ENCODE measurements at places on chromosomes 1 and 21.
A peak's percentile ranks its signal among the peaks of the same experiment; 100 is the strongest.

GRCh38 chr21:38433471-38433870, 64.8 kb downstream of the ERG start:
- no peak for DNase-seq

DNA sequence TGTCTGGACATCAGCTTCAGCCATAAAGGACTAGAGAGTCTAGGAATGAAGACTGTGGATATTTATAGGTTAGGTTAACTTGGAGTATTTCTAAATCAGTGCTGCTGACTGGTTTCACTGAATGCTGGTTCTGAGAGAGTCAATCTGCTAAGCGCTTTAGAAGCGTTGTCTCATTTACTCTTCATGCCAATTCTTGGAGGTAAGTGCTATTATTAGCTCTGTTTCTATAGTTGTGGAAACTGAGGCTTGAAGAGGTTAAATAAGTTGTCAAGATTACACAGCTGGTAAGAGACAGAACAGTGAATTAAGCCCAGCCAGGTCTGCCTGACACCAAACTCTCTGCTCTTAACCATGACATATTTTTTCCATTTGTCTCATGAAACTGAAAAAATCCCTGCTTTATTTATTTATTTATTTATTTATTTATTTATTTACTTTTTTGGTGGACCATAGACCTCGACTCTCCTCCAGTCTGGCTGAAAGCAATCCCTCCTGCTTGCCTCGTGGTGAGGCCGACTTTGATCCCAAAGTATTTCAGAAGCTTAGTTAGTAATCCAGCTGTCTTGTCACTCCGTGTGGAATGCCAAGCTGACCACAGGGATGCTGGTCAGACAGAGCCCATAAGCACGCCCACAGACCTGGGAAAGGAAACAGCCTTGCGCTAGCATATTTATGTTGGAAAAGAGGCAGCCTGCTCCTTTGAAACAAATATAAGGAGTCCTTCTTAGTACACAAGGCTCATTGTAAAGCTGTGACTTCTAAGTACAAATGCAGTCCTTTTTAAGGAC, 16.9 kb downstream of the NTMT2 start:
- peak; percentile 44 for DNase-seq

DNA sequence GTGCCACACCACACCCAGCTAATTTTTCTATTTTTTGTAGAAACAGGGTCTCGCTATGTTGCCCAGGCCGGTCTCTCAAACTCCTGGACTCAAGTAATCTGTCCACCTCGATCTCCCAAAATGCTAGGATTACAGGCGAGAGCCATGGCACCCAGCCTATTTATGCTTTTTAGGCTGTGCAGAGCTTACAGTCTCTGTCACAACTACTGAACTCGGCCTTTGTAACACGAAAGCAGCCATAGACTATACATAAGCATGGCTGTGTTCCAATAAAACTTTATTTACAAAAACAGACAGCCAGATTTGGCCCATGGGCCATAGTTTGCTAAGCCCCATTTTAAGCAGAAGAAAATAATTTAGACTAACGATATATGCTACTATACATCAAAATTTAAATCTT, 54.4 kb downstream of the NID1 start:
- no peak for DNase-seq

DNA sequence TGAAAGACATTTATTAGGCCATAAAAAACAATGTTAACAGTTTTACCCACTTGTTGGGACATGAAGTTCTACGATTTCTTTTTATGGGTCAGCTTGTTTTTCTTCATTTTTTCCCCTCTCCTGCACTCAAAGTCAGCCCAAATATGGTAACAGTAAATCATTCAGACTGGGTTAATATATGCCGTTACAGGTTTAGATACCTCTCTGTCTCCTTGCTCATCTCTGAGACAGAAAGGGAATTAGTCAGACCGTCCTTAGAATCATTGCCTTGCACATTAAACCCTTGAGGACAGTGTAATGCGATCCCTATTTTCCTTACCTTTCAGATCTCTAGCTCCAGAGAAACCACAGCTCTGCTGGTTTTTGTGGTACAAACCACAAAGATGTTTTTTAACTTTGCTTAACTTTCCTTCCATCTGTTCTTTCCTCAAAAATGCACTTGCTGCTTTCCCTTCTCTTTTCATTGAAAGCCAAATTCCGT, 613.3 kb downstream of the PLPP3 start:
- no peak for DNase-seq

DNA sequence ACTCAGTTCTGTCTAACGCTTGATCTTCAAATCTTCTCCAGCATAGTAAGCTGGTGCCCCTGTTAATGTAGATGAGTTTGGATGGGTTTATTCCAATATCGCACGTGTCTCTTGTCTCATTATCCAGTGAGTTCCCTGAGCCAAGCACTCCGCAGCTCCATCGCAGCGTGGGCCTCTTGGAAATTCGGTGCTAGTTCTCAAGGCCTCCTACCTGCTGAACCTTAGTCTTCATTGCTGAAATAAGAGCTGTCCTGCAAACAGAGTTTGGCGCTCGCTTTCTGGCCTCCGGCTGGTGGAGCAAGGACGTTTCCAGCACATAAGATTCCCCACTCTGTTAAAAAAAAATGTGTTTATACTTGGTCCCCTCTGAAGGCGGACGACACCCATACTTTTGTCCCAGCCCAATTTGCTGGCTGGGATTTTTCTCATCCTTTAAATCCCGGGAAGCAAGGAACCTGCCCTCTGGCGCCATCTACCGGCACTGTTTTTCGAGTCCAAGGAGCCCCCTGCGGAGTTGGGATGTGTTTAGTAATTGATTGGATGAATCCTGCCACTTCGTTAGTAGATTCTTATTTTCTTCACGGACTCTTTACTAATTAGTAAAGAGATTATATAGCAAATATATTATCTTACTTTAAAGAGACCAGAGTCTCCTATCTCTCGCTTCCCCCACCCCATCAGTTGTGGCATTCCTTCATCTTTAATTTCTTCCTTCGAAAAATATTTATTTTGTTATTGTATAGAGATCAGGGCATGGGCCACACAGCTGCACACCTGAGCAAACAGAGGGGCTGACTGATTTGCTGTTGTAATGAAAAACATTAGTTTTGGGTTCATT, 14.7 kb downstream of the JUN start:
- DNase-seq = no peak

- DNase-seq = no peak
Observed at GRCh38 chr1:208243527-208243966, 637 bp downstream of the PLXNA2 start.

GRCh38 chr1:192592981-192593708, 17.6 kb downstream of the RGS1 start:
- DNase-seq = no peak

- DNase-seq = no peak
Observed at GRCh38 chr1:56190806-56191365, 388.5 kb downstream of the PLPP3 start.

DNA sequence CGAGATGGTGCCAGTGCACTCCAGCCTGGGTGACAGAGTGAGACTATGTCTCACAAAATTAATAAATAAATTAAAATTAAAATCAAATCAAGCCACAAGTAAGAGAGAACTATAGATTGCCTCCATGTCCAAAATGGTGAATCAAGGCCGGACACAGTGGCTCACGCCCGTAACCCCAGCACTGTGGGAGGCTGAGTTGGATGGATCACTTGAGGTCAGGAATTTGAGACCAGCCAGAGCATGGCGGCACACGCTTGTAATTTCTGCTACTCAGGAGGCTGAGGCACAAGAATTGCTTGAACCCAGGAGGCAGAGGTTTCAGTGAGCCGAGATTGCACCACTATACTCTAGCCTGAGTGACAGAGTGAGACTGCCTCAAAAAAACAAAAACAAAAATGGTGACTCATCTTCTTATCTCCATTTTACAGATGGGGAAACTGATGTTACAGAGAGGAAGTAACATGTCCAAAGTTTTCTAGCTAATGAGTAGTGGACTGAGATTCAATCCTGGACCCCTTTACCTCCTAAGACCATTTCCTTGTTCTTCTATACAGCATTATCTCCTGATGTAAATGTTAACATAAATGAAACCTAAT, 99.0 kb upstream of the HNRNPU start:
- DNase-seq = no peak

Data from H54 (cell line).